ENCODE measurements at places on chromosomes 5 and 9.

GRCh38 chr9:125739436-125739835 is 7.7 kb upstream of the PBX3 start:
- DNase-seq = peak; percentile 64

GRCh38 chr9:101265261-101265660 is 119.5 kb downstream of the BAAT start:
- DNase-seq = no peak

GRCh38 chr5:102090770-102091169 is 205.3 kb downstream of the SLCO4C1 start:
- DNase-seq = no peak

- no peak for DNase-seq
Observed at GRCh38 chr5:45454114-45454513, 242.1 kb downstream of the HCN1 start.

DNA sequence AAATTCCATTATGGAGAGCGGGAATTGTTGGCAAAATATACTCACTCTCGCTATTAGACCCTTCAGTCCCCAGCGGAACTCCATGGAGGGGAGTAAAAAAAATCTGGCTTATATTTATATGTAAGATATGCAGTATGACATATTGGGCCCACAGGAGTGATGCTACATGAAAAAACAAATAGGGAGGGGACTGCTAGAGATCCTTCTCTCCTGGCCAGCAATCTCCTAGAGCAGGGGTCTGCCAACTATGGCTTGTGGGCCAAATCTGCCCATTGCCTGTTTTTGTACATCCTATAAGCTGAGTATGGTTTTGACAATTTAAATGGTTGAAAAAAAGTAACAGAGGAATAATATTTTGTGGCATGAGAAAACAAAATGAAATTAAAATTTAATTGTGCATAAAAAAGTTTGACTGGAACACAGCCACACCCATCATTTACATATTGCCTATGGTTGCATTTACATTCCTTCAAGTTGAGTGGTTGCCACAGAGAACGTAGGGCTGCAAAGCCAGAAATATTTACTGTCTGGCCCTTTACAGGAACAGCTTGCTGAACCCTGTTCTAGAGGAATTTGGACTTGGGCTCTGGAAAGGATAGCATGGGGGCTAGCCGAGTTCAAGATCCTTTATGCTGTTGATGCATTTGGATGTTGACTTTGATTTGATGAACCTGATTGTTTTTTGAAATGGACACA is 197.3 kb upstream of the CLINT1 start:
- DNase-seq = peak; percentile 47

- DNase-seq = no peak
Observed at GRCh38 chr5:136819526-136820302, 454.4 kb upstream of the TRPC7 start.

GRCh38 chr5:154966874-154967273 is 26.0 kb downstream of the MRPL22 start:
- DNase-seq = no peak

- no peak for DNase-seq
Observed at GRCh38 chr9:79623799-79624721, 52.3 kb downstream of the TLE4 start.

DNA sequence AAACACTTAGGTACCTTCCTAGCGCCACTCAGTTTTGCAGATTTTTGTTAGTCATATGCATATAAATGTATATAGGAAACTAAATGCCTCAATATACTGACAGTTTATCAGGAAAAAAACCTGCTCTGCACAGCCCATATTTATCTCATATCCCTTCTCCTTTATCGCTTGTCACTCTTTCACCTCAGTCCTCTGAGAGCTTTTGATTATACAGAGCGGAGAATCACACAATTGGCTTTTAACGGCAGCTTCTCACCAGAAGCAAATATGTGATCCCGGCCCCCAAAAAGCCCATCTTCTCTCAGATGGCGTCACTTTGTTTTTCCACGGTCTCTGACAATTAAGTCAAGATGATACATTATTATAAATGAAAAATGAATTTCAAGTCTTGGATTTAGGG is 362.6 kb downstream of the DNAH5 start:
- no peak for DNase-seq

GRCh38 chr9:111909444-111909843 is 12.8 kb downstream of the UGCG start:
- DNase-seq = no peak

- DNase-seq = no peak
Observed at GRCh38 chr9:38440516-38440915, 16.3 kb upstream of the IGFBPL1 start.

GRCh38 chr5:16346380-16346779 is 119.2 kb downstream of the ZNF622 start:
- DNase-seq = no peak

GRCh38 chr9:115400796-115401195 is 282.8 kb upstream of the TNC start:
- DNase-seq = peak; percentile 90

DNA sequence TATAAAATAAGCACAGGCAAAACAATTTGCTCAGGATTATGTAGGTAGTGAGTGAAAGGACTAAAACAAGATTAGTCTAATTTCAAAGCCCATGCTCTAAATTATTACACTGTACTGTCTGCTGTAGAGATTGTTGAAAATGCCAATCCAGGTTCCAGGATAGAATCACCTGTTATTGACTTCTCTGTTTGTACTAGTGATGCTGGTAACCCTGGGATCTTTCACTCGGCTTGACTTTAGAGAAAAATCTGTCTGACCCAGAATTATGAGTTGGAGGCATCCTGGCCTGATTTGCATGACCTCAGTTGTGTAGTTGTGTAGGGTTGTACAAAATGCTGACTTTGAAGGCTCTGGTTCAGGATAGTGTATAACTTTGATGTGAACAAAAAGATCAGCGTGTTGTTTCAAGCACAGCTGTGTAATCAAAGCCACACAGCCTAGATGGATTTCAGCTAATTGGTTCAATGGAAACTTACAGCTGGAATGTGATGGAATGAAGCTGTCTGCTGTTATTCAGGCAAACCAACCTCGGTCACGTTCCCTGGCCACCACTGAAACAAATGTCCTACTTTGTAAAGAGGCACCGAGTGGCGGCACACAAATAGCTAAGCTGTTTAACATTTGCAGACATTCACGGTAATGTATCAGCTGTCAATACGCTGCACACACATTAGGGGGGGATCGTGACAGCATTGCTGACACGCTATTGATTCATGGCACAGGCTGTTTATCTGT is 340.3 kb downstream of the KCTD16 start:
- DNase-seq = peak; percentile 28

DNA sequence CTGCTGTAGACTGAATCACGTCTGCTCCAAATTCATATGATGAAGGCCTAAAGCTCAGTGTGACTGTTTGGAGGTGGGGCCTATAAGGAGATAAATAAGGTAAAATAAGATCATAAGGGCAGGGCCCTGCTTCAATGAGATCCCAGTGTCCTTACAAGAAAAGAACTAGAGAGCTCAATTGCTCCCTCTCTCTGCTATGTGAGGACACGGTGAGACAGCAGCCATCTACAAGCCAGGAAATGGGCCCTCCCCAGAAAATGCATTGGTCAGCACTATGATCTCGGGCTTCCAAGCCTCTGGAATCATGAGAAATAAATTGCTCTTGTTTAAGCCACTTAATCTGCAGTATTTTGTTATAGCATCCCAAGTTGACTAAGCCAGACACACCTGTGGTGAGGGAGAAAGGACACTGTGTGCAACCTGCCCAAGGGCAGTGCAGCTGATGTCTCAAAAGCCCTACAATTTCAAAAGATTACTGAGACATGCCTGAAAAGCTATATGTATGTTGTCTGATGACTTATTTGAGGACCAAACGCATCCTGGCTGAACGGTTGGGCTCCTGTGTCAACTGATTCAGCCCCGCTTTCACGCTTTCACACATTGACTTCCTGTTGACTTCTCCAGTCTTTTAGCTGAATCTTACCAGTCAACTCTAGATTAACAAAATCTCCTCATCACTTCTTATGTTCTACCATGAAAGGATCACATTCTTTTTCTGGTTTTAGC is 13.2 kb downstream of the GZMK start:
- DNase-seq = peak; percentile 5

DNA sequence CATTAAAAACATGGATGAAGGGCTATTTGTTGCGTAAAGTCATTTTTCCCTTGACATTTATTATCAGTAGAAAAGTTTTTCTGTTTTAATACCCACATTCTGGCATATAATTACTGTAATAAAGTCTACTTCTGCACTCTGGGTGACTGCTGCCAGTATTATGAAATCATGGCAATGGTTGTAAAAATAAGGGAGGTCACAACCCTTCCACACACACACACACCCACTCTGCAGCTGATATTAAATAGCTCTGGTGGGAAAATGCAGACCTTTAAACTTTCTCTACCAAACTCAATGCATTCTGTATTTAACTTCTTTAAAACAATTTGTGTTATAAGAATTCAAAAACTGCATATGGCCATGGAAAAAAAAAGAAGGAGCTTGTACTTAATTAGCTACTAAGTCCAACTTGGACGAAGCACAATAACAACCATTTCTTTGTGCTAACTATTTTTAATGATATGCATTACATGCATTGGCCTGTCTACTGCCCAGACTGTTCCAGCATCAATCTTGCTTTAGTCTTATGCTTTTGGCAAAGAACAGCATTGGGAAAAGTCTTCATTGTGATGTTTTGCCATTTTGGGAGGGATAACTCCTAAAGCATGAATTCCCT is 137.6 kb upstream of the MAP3K1 start:
- peak; percentile 66 for DNase-seq

GRCh38 chr5:132714456-132715307 is 22.7 kb downstream of the KIF3A start:
- peak; percentile 4 for DNase-seq

DNA sequence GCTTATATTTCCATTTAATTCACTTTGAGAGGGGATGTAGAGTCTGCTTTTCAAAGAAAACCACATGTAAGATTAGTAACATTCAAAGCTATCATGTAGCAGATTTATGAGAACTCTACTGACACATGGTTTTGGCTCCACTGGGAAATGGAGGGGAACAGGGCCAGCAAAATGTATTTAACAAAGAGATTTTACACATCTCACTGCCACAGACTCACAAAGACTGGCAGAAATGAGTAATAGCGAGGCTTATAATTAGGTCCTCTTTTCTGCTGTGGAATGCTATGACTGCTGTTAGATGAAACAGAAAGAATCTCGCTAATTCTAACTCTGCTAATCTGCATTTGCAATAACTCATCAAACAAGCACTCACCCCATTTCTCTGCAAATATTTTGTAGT is 4.5 kb downstream of the DAP start:
- DNase-seq = peak; percentile 62

- DNase-seq = peak; percentile 15
Observed at GRCh38 chr9:116286297-116286696, 132.7 kb downstream of the PAPPA start.

DNA sequence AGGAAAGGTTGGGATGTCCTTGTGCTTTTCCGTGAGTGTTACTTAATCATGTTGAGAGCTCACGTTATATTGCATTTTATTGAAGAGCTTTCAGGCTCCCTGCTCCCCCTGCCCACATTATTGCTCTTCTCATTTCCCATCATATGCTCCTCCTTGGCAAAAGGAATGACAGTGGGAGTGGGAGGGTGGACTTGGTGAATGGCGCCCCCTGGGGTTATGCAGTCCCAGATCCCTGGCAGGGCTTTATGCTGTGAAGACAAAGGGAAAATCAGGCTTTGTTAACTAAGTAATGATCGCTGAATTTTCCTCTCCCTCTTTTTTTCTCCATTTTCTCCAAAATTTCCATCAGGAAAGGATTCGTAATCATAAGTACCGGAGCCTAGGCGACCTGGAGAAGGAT is 166.6 kb downstream of the SMARCA2 start:
- DNase-seq = peak; percentile 34

DNA sequence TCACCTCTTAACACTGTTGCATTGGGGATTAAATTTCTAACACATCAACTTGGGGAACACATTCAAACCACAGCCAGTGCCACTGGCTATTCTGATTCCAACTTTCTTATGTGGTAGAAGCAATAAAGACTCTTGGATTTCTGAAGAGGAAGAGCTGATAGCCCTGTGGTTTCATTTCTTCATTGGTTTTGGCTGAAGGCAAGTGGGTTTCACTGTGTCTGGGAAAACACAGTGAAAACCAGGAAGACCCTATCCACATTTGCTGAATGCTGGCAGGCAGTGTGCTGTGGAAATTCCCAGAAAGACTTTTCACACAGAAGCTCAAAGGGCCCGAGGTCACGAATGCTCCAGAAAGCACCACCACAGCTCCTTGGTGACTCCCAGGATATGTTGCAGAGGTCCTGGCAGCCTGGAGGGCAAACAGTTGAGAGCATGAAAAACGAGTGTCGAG is 67.1 kb downstream of the DAPK1 start:
- no peak for DNase-seq

DNA sequence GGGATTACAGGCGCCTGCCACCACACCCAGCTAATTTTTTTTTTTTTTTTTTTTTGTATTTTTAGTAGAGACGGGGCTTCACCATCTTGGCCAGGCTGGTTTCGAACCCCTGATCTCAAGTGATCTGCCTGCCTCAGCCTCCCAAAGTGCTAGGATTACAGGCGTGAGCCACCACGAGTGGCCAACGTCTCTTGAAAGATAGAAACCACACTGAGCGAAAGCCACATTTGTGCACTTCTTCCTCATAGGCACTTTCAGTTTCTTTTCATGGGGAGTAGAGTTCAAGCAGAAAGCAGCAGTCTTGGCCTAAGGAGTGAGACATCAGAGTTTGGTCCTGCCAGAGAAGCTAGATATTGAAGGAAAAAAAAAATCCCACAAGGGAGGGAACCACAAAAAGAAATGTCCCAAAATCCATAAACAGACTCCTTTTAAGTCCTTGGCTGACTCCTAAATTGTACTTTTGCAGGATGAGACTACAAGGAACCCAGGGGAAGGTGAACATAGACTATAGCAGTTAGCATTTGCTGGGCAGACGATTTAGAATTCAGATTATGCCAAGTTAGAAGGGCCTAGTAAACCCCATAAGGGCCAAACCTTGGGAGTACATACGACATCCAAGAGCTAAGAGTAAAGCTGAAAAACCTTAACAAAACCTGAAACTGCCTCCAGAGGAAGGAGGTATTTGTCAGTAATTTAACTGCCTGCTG is 43.9 kb upstream of the GLIPR2 start:
- DNase-seq = no peak

DNA sequence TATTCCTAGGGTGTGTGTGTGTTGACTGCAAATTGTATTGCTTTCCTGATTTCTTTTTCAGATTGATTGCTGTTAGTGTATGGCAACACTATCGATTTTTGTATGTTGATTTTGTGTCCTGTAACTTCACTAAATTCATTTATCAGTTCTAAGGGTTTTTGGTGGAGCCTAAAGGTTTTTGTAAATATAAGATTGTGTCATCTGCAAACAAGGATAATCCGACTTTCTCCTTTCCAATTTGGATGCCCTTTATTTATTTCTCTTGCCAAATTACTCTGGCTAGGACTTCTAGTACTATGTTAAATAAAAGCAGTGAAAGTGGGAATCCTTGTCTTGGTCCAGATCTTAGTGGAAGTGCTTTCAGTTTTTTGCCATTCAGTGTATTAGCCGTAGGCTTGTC is 340.9 kb upstream of the KLF4 start:
- DNase-seq = no peak
